ENCODE measurements at places on chromosomes 4 and X. TPM values are rescaled to one million over a fixed set of nuclear protein-coding genes. Genes with fewer than 3 reads are reported as not detected.

The EDA2R gene
- total RNA-seq, result 6.3 TPM

GRCh38 chrX:22105231-22105630 lies 73.1 kb downstream of the PHEX start:
- no peaks in the 10 kb centered on the region for H3K27me3 ChIP-seq
- no peak for DNase-seq
- peaks cover 7% of the 10 kb centered on the region for H3K36me3 ChIP-seq
- H3K4me3 ChIP-seq, result no peak overlapping the region
- no peaks in the 10 kb centered on the region for H3K4me1 ChIP-seq

DNA sequence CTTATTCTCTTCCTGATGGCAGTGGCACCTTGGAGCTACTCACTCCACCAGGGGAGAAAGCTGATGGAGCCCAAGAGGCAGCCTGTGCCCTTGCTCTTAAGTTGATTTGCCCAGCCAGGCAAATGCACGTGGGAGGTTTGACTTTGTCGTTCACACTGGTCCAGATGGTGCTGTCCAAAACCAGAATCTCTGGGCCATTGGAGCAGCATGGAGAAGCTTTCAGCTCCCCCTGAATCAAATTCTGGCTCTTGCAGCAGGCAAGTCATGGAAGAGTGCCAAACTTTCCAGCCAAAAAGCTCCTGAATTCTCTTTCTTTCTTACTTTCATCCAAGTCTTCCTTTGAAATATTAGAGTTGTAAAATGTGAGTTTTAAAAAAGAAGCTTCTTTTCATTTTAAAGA lies 970.4 kb downstream of the RPA4 start:
- peaks cover 2% of the 10 kb centered on the region for H3K27me3 ChIP-seq
- no peak for DNase-seq

DNA sequence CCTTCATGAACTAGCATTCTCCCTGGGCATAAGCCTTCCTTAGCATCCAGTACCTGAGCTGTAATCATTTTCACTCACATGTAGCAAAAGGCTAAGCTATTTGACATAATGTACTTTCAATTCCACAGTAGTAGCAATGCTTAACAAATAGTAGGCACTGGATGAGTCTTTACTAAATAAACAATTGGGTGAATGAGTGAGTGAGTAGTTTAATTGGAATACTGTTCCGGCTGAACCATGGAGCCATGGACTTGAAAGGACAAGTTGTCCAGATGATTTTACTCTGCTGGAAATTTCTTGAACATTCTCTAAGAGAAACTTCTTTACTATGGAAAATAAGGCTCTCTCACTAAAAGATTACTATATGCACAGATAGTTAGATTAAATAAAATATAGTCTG lies 159.3 kb downstream of the FAM47B start:
- no peaks in the 10 kb centered on the region for H3K36me3 ChIP-seq
- no peak for DNase-seq
- no peaks in the 10 kb centered on the region for H3K27me3 ChIP-seq
- H3K4me3 ChIP-seq, result no peak overlapping the region
- H3K27ac ChIP-seq, result no peak overlapping the region

The AWAT2 gene
- total RNA-seq, result not detected

DNA sequence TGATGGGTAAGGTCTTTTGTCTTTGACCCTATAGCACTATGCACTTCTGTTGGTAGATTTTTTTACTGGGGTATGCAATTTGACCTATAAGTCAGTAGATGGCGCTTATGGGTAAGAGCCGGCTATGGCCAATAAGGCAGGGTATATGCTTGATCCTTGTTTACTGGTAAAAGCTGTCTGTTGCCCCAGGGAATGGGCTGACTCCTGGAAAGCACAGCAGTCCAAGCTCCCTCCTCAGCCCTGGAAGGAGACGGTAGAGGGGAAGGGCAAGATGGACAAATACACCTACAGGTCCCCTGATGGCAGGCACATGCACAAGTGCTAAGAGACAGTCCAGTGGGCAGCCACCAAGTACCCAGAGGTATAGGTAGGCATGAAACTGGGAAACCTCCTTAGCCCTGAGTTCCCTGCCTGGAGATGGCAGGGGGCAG lies 63.7 kb downstream of the ADAMTS3 start:
- no peaks in the 10 kb centered on the region for H3K36me3 ChIP-seq
- H3K27me3 ChIP-seq, result no peaks in the 10 kb centered on the region
- peak; percentile 40 for DNase-seq
- H3K4me1 ChIP-seq, result no peaks in the 10 kb centered on the region
- no peak overlapping the region for H3K4me3 ChIP-seq

GRCh38 chr4:66522244-66522643 lies 852.0 kb upstream of the EPHA5 start:
- H3K36me3 ChIP-seq, result peaks cover 11% of the 10 kb centered on the region
- H3K4me1 ChIP-seq, result no peaks in the 10 kb centered on the region
- H3K4me3 ChIP-seq, result no peak overlapping the region
- no peaks in the 10 kb centered on the region for H3K27me3 ChIP-seq

The RBM3 gene
- 294 TPM for total RNA-seq

GRCh38 chr4:80155316-80155982 lies 41.9 kb upstream of the PRDM8 start:
- DNase-seq, result no peak
- no peak overlapping the region for H3K4me3 ChIP-seq
- peaks cover 2% of the 10 kb centered on the region for H3K27me3 ChIP-seq
- H3K27ac ChIP-seq, result peak overlapping the region; percentile 19
- H3K4me1 ChIP-seq, result peaks cover 4% of the 10 kb centered on the region
- H3K36me3 ChIP-seq, result peaks cover 5% of the 10 kb centered on the region

- no peaks in the 10 kb centered on the region for H3K36me3 ChIP-seq
- no peak overlapping the region for H3K27ac ChIP-seq
- H3K4me1 ChIP-seq, result peaks cover 4% of the 10 kb centered on the region
- H3K27me3 ChIP-seq, result no peaks in the 10 kb centered on the region
Measured at GRCh38 chr4:174423257-174423944, 98.9 kb downstream of the HPGD start.

DNA sequence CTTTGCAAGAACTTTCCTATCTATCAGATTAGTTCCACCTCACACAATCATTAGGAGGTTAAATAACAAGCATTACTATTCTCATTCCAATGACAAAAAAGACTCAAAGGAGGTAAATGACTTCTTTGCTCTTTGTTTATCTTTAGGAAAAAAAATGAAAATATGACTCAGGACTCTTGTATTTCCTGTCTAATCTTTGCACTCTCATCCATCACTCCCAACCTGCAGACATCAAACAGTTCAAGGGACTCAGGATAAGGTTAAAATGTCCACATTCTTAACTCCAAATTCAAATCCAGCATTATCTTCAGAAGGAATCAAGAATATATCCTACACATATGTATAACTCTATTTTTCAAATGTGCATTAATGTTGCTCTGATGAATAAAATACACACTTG lies 139.6 kb downstream of the UNC5C start:
- no peaks in the 10 kb centered on the region for H3K36me3 ChIP-seq
- peaks cover 2% of the 10 kb centered on the region for H3K27me3 ChIP-seq
- H3K4me1 ChIP-seq, result peaks cover 47% of the 10 kb centered on the region
- no peak for DNase-seq
- H3K4me3 ChIP-seq, result no peak overlapping the region

DNA sequence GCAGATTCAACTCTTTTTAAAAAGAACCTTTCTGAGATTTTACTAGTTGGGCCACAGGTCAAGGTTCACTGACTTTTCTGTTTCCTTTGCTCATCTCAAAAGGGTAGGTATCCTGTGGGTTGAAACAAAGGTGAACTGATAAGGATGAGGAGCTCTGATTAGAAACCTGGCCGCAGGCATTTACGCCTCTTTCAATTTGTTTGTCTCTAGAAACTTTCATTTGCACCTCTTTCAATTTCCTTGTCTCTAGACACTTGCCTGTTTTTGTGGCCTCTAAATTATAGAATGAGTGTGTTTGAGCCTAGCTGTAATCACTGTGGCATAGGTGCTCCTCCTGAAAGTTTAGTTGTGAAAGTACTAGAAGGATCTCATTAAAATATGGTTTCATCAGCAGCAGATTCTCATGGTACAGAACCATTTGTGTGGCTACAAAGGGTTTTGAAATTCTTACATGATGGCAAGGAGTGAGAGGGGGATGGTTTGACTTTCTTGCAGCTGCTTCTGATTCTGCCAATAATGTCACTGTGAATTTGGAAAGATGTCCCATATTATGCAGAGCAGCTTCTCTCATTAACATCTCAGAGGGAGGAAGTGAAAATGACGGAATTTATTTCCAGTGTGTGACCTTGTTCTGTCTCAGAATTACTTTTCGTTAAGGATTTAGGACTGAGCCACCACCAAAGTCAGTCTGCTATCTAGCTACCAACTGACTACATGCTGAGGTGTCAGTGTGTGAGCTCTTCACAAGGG lies 142.2 kb downstream of the SH2D1A start:
- H3K4me1 ChIP-seq, result no peaks in the 10 kb centered on the region
- H3K27me3 ChIP-seq, result no peaks in the 10 kb centered on the region
- H3K36me3 ChIP-seq, result no peaks in the 10 kb centered on the region

DNA sequence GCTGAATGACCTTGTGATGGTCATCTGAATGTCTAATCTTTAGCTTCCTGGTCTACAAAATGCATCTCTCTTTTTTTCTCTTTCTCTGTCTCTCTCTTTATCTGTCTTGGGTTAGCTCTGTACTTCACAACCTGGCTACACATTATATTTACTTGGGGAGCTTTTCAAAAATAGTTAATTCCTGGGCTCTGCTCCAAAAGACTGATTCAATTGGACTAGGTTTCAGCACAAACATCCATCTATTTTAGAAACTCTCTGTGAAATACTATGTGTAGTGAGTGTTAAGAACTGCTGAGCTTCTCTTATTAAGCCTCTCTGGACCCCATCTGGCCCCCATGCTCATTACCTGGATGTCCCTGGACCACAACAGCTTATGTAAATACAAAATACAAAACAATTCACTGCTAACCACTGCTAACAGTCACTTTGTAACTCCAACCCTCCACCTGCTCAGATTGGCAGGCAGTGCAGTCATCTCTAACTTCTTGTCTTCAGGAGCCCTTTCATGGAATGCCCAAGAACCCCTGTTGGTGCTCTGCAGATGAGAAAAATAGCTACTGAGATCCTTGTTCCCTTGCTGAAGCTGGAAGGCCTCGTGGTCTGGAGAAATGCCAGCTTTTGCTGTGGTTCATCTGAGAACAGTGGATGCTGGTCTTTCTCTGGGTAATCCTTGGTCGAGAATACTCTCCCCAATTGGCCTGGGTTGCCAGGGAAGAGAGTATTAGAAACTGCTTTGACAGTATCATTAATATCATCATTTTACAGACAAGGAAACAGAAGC lies 14.8 kb upstream of the BOD1L1 start:
- peaks cover 2% of the 10 kb centered on the region for H3K27me3 ChIP-seq
- no peak overlapping the region for H3K27ac ChIP-seq
- H3K4me3 ChIP-seq, result no peak overlapping the region
- H3K4me1 ChIP-seq, result peaks cover 6% of the 10 kb centered on the region
- H3K36me3 ChIP-seq, result no peaks in the 10 kb centered on the region

The ZNF718 gene
- total RNA-seq, result 10.7 TPM

The ARHGEF38 gene
- total RNA-seq, result not detected

DNA sequence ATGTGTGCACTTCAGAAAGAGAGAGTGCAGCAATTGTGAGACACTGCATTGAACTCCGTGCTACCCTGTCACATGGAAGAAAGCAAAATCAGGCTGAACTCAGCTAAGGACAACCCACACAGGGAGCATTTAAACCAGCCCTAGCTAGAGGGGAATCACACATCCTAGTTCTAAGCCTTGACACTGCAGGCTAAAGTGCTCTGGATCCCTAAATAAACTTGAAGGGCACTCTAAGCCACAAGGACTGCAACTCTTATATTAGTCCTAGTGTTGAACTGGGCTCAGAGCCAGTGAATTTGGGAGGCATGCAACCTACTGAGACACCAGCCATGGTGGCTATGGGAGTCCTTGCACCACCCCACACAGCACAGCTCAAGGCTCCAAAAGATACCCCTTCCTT lies 311.9 kb downstream of the OPHN1 start:
- no peak for DNase-seq
- no peaks in the 10 kb centered on the region for H3K4me1 ChIP-seq
- H3K4me3 ChIP-seq, result no peak overlapping the region
- H3K36me3 ChIP-seq, result no peaks in the 10 kb centered on the region

The SLC2A9 gene
- not detected for total RNA-seq

The DAPP1 gene
- not detected for total RNA-seq

The H2AZ1 gene
- 246 TPM for total RNA-seq

DNA sequence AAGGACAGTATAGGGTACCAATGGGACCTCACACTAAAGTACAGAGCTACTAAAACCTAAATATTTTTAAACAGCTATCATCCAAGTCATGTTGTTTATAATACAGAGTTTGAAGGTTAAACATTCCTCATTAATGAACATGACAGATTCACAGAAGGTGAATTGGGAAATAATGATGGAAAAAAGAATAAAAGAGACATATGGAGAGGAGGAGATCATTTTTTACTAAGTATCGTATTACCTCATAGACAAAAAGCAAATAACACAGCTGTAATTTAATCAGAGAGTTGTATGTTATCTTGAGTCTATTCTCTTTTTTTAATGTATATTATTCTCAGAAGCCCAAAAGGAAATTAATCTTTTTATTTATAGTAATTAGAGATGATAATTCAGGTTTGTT lies 7.9 kb downstream of the PLK4 start:
- H3K36me3 ChIP-seq, result no peaks in the 10 kb centered on the region
- H3K4me1 ChIP-seq, result peaks cover 16% of the 10 kb centered on the region
- H3K27me3 ChIP-seq, result no peaks in the 10 kb centered on the region
- H3K27ac ChIP-seq, result peak overlapping the region; percentile 49
- DNase-seq, result no peak

GRCh38 chr4:143700416-143701352 lies at the start of gene FREM3:
Gene FREM3, minus strand, starts transcription at chr4:143700675. Its CDS starts 0 bp downstream, at chr4:143700675.
- DNase-seq, result peak; percentile 44
- peaks cover 8% of the 10 kb centered on the region for H3K36me3 ChIP-seq
- H3K4me1 ChIP-seq, result no peaks in the 10 kb centered on the region
- H3K4me3 ChIP-seq, result peak within 1 kb of the TSS; percentile 86
- no peak within 1 kb of the TSS for H3K27ac ChIP-seq

The SNCA gene
- 15.2 TPM for total RNA-seq

The LEF1 gene
- 0.98 TPM for total RNA-seq

- no peaks in the 10 kb centered on the region for H3K36me3 ChIP-seq
- peaks cover 2% of the 10 kb centered on the region for H3K4me1 ChIP-seq
- no peak overlapping the region for H3K4me3 ChIP-seq
- no peak overlapping the region for H3K27ac ChIP-seq
- no peaks in the 10 kb centered on the region for H3K27me3 ChIP-seq
Measured at GRCh38 chr4:60241866-60242265, 958.3 kb upstream of the ADGRL3 start.

GRCh38 chr4:99943904-99944437 lies 2.4 kb downstream of the DNAJB14 start:
- peaks cover 7% of the 10 kb centered on the region for H3K4me1 ChIP-seq
- H3K4me3 ChIP-seq, result no peak overlapping the region
- H3K27ac ChIP-seq, result no peak overlapping the region
- DNase-seq, result no peak

- H3K27me3 ChIP-seq, result peaks cover 2% of the 10 kb centered on the region
- no peak for DNase-seq
- peaks cover 4% of the 10 kb centered on the region for H3K4me1 ChIP-seq
- H3K36me3 ChIP-seq, result no peaks in the 10 kb centered on the region
- no peak overlapping the region for H3K4me3 ChIP-seq
- no peak overlapping the region for H3K27ac ChIP-seq
Measured at GRCh38 chr4:16043642-16044498, 40.0 kb downstream of the PROM1 start.

- H3K4me3 ChIP-seq, result no peak overlapping the region
- H3K4me1 ChIP-seq, result peaks cover 4% of the 10 kb centered on the region
- no peaks in the 10 kb centered on the region for H3K36me3 ChIP-seq
- no peaks in the 10 kb centered on the region for H3K27me3 ChIP-seq
- no peak for DNase-seq
Measured at GRCh38 chr4:150244600-150244999, 166.4 kb downstream of the DCLK2 start.

All from glutamatergic neuron (in vitro differentiated cells).